Kidney (tissue), 22 donors: ENCODE measurements at places on chromosomes 5 and 9. TPM values are rescaled to one million over a fixed set of nuclear protein-coding genes. Genes with fewer than 3 reads are reported as not detected.

- DNase-seq: no peak
Observed at GRCh38 chr5:73948720-73949119, 322.7 kb downstream of the ARHGEF28 start.

DNA sequence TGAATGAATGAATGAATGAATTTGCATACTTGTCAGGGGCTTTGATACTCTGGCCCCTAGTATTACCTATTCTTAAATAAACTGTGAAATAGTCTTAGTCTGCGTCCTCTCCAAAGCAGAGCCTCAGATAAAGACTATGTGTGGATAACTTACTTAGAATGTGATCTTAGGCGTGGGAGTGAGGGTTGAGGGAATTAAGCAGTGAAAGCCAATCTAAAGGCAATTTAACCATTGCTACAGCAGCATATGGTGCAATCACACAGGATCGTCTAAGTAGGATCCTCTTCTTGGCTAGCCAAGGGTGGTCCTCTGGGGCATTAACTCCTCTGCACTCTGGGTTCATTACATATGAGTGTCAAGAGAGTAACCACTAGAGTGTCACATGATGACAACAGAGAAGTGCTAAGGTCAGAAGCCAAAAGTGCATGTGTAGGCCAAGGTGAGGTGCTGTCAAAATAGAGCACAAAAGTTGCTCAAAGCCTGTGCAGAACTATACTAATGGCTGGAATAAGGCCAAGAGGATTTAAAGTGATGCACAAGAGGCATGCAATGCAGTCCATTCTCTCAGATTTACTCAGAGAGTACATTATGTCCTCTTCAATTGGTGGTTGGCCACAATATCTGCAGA lies 274.4 kb upstream of the SEMA6A start:
- no peak for DNase-seq

REXO4 gene
- total RNA-seq: 17.5 TPM

CTXN3 gene
- 0.35 TPM for total RNA-seq

UGT3A1 gene
- 6.1 TPM for total RNA-seq

CRB2 gene
- 0.88 TPM for total RNA-seq
